ENCODE measurements at places on chromosomes 2 and 18. TPM values are rescaled to one million over a fixed set of nuclear protein-coding genes. Genes with fewer than 3 reads are reported as not detected.
A peak's percentile ranks its signal among the peaks of the same experiment; 100 is the strongest.

DNA sequence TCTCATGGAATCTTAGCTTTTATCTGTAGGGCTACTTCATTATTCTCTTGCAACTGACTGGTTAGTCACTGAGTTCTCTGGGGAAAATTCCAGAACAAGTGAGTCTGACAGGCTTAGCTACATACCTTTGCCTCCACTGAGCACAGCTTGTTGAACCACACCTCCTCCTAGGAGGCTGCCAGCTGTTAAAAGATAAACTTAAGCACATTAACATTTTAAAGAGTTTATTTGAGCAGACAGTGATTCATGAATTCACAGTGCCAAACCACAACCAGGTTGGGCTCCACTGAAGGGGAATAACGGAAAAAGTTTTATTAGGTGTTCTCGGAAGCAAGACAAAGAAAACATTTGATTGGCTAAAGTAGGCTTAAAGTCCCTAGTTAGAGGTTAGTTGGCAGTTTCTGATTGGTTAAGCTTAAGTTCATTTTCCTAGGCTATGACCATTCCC is 12.5 kb upstream of the SLC38A11 start:
- DNase-seq: peak; percentile 98

- DNase-seq: no peak
These were observed 88.0 kb downstream of the ZCCHC2 start for GRCh38 chr18:62610701-62611411.

DNA sequence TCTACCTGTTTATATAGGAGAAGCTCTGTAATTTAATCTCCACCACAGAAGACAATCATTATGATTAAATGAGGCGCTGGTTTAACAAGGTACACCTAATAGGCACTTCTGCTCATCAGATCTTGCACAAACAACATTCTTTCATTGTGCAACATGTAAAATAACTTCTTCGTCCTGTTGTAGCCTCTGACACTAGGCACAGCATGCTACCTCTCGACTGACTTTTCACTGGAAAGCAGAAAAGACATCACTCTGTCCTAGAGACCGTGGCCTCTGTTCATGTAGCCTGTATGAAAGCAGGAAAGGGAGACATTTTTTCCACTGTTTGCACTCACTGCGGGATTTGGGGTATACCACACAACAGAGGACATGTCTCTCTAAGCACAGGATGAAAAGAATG is 316.5 kb downstream of the IRS1 start:
- DNase-seq: no peak

- no peak for DNase-seq
These were observed 124.8 kb downstream of the DTNA start for GRCh38 chr18:34834897-34835296.

GRCh38 chr2:170771421-170771937 is 1.3 kb downstream of the ERICH2 start:
- no peak for DNase-seq

- DNase-seq: no peak
These were observed 106.1 kb downstream of the UGGT1 start for GRCh38 chr2:128197059-128197458.

DNA sequence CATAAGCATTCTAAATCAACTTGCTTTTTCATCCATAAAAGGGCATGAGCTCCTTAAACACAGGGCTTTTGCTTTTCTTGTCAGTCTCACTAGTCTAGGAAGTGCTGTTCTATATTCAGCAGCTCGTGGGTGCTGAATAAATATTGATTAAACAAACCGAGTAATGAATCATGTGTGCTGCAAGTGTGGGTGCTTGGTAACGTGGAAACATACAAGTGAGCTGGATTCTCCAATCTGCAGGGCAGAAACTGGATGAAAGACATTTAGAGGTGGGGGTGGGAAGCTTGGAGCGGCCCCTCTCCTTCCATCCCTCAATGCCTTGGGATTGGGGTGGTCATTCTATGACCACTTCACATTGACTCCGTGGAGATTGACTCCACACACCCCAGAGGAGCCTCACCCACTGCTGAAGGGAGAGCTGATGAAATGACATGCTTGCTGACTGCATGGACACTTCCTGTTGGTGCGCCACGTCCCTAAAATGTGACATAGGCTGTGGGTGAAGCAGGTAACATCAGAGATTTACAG is 114.6 kb downstream of the DOCK10 start:
- no peak for DNase-seq

DNA sequence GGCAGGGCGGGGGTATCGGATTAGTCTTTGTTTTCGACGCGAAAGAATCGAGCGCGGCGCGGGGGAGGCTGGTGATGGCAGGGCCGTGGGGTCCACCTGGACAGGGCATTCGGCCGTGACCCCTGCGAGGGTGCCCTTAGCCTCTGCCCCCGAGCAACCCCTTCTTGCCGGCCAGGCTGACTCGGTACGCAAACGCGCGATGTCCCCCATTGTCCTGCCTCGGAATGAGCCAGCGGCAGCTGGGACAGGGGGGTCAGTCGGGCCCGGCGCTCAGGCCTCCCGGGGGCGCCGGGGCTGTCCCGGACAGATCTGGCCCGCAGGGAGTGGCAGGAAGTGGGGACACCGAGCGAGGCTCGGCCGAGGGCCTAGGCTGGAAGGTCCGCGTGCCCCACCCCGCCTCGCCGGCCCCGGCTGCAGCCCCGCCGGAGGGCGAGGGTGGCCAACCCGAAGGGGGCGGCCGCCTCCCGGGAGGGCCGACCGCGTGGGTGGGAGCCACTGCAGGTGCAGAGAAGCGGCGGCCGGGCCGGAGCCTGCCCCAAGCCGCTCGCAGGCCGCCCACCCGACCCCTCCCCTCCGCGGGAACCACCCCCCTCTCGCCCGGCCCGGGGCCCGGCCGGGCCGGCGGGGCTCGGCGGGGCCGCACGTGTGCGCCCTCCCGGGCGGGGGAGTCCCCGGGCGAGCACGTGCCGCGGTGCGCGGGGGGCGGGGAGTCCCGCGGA is at the start of gene TET3:
TSS of gene TET3 (plus strand) at position 708 of the 719 bp plus-strand sequence. CDS start 1,494 bp downstream, outside the sequence.
- no peak for DNase-seq

CHAC2 gene
- 30.9 TPM for total RNA-seq
